ENCODE measurements at places on chromosomes 4 and X.
A peak's percentile ranks its signal among the peaks of the same experiment; 100 is the strongest.

- no peak for DNase-seq
These were observed 330.2 kb downstream of the PTTG2 start for GRCh38 chr4:38290366-38290765.

GRCh38 chrX:71440401-71440800 is 74.2 kb downstream of the TAF1 start:
- no peak for DNase-seq

DNA sequence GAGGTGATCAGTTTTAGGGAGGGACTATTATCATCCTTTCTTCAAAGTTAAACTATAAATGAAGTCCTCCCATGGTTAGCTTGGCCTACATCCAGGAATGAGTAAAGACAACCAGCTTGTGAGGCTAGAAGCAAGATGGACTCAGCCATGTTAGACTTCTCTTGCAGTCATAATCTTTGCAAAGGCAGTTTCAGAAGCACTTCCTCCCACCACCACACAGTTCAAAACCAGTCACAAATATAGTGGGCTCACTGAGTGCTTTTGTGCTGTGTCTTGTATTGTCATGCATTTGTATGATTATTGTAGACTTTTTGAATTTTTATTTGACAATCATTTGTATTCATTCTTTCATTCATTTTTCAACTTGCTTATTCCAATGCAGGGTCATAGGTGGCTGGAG is 204.5 kb downstream of the ZNF674 start:
- no peak for DNase-seq

- peak; percentile 40 for DNase-seq
These were observed 105.4 kb upstream of the TBC1D9 start for GRCh38 chr4:140861359-140862176.

GRCh38 chr4:70838666-70839588 is 763 bp downstream of the GRSF1 start:
- peak; percentile 63 for DNase-seq
